Hematopoietic multipotent progenitor cell (in vitro differentiated cells): ENCODE measurements at places on chromosomes 2 and 18.

DNA sequence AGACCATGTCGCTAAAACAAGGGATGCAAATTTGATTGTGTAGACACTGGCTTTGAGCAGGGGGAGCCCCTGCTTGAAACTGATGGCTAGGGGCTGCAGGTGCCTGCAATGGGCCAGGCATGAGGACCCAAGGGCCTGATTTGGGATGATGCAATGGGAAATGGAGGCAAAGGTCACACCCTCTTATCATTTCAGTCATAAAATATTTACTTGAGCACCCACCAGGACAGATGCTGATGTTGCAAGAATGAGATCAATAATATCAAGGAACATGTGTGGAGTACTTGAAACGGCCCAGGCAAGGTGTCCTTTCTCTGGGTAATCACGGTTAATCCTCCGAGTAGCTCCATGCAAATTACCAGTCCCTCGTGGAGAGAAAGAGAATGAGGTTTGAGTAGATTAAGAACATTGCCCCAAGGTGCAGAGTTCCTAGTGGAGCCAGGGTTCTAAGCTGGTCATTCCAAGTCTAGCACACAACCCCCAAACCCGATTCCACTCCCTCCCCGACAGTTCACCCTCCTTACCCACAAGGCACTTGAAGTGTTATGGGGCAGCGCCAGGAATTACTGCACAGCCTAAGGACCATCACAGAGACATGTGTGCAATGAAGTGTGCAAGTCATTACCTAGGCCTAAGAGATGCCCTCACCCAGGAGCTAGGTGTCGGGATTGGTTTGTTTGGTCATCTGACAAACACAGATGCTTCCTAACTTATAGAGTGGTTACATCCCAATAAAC is 14.0 kb upstream of the TMBIM1 start:
- no peak for DNase-seq

DNA sequence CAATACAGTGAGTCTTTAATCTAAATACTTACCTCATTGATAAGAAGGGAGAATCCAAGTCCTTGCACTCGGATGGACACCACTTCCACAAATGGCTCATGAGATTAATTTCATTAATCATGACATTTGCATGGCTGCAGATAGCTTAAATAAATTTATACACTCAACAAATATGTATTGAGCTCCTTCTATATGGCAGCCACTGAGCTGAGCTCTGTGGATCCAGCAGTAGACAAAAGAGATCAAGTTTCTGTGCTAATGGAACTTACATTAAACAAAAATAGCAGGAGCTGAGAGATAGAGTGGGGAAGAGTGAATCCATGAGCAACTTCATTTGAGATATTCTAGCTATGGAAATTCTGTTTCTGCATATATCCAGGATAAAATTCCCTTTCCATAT is 44.4 kb downstream of the RAB27B start:
- DNase-seq = no peak

GRCh38 chr2:222677981-222678380 is 6.5 kb downstream of the MOGAT1 start:
- DNase-seq = no peak

DNA sequence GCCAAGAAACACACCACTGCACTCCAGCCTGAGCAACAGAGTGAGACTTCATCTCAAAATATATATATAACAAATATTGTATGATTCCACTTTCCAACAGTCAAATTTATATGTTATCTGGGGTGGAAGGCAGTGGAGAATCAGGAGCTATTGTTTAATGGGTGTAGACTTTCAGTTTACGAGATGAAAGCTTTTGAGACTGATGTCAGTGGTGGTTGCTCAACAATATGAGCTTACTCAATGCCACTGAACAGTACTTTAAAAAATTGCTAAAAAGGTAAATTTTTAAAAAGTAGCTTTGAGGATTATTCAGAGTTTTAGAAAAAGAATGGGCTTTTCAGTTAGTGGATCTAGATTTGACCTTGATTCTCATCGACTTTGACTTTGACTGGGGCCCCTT is 105.9 kb upstream of the ST6GAL2 start:
- no peak for DNase-seq

- no peak for DNase-seq
Measured at GRCh38 chr2:45533771-45534170, 77.3 kb downstream of the SRBD1 start.

DNA sequence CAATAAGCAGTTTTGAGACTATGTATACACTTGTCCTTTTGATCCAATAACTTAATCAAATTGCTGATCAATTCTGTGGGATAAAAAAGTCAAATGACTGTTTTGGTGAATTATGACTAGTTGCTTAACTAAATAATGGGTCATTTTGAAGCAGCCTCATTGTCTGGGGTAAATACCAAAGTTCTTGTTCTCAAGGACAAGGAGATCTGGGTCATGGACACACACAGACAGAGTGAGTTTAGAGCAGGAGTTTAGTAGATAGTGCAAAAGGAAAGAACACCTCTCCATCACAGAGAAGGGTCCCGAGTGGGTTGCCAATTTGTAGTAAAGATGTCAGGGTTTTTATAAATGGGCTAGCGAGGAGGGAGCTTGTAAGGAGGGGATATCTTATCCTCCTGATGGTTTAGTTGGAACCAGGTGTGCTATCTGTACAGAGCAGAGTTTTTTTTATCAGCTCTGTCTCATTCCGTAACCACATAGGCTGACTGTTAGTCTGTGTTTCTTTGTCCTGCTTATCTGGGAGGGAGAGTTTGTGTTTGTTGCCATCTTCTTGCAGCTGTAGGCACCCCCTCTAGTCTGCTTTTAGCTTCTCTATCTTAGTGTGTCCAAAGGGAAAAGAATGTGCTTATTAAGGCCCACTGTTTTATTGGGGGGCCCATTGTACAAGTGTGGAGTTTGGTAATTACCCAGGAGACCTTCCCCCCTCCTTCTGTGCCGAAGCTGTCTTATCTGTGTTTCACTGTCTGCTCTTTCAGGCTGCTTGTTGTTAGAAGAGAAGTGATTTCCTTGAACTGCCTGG is 48.7 kb upstream of the C1GALT1C1L start:
- DNase-seq = peak; percentile 21

GRCh38 chr2:60317844-60318243 is 235.6 kb downstream of the BCL11A start:
- DNase-seq = no peak

GRCh38 chr18:13565228-13565627 is 161.1 kb downstream of the FAM210A start:
- no peak for DNase-seq

DNA sequence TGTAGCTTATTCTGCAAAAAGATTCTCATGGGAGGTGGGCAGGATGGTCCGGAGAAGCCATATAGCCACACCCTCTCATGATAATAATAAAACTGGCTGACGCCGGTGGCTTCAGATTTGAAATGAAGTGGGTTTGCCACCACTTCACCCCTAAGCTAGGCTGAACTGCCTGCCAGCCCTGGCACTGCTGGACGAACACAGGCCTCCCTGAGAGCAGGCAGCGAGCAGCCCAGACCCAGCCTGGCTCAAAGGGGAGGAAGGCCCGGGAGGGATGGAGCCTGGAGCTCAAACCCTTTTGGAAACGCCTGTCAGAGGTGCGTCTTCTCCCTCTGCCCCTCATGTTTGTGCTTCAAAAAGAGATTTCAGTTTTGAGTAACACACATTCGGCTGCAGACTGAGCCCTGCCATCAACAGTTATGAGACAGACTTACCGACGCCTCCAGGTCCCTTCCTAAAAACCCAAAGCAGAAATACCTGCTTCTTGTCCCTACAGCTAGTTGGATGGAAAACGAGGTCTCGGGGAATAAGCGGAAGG is 71.1 kb upstream of the HPCAL1 start:
- DNase-seq = no peak

DNA sequence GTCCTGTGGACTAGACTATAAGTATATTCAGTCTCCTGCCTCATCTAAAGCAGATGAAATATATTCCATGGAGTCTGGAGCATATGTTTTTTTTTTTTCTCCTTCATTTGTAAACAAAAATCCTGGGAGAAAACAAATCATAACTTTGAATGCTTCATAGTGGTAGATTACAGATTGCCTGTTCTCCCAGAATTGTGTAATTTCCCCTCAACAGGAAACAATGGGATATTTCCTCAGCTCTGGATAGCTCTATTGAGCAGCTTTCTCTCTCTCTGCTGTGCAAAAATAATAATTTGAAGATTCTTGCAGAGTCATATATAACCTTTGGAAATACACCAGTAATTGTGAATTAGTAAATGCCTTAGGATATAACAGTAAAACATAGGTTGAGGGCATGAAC is 1406.6 kb upstream of the ACVR2A start:
- DNase-seq = no peak

DNA sequence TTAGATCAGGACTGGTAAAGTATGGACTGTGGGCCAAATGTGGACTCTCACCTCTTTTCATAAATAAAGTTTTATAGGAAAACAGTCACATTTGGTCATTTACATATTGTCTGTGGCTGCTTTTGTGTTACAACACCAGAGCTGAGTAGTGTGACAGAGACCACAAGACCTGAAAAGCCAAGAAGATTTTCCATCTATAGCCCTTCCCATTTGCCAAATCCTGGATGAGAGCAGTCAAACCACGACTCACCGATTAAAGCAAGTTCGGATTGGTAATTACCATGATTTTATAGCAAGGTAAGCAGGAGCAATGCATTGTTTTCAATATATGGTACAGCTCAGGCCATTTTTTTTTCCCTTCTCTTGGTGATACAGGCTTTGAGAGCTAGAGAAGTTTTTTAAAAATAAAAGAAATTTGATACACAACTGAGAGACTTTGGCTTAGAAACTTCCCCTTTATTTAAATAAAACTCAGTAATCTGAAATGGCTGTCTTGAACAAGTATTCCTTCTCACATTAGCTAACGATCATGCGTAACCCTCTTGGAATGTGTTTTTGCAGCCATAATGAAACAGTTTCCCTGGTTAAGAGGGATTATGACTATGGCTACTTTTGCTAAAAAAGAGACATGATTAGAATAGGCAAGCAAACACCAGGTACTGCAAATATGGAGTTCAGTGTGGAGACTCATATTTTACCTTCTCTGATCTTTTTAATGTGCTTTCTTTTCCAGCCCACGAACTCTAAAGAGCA is 9.5 kb upstream of the MALL start:
- no peak for DNase-seq

- no peak for DNase-seq
Measured at GRCh38 chr18:63890950-63891304, 3.4 kb downstream of the SERPINB2 start.

- DNase-seq = no peak
Measured at GRCh38 chr18:55465313-55465712, 122.7 kb downstream of the TCF4 start.

DNA sequence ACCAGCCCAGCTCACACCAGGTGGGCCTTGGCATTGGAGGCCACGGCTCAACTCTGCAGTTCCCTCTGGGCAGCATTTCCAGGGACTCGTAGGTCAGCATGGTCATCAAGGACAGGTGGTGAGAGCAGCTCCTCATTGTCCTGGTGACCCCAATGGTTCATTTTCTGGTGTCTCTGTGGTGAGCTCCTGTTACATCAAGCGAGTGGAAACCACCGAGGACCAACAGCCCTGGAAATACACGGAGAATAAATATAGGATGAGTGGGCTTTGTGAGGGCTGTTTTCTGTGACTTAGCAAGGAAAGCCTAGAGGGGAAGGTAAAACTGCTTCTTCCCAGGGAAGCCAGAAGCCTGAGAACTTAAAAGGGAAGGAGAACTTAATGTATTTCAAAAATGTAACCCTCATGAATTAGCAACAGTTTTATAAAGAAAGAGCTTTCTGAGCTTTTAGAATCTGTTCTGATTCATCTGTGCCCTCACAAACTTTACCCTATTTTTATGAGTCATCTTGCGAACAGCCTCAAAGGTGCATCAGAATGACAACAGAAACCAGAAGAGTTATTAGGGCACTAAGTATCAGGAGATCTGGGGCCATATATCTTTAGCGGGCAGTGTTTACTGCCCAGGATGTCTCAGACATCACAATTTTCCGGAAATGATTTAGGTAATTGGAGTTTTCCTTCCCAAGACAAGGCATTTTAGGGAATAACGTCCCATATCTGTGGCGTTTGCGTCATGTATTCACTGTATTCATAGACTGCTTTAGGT is 18.7 kb downstream of the C2orf92 start:
- DNase-seq = no peak

GRCh38 chr18:75107196-75107930 is 101.6 kb downstream of the PTGR3 start:
- no peak for DNase-seq

DNA sequence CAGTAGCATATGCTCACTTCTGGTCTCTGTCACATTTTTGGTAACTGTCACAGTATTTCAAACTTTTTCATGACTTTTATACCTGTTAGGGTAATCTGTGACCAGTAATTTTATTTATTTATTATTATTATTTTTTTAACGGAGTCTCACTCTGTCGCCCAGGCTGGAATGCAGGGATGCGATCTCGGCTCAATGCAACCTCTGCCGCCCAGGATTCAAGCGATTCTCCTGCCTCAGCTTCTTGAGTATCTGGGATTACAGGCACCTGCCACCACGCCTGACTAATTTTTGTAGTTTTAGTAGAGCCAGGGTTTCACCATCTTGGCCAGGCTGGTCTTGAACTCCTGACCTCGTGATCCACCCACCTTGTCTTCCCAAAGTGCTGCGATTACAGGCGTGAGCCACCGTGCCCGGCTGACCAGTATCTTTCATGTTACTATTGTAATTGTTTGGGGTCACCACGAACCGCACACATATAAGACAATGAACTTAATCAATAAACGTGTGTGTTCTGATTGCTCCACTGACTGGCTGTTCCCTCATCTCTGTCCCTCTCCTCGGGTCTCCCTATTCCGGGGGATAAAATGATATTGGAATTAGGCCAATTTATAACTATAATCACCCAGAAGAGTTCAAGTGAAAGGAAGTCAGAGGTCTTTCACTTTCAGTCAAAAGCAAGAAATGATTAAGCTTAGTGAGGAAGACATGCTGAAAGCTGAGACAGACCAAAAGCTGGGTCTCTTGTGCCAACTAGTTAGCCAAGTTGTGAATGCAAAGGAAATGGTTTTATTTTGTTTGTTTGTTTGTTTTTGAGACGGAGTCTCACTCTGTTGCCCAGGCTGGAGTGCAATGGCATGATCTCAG is 22.9 kb downstream of the TGIF1 start:
- no peak for DNase-seq

DNA sequence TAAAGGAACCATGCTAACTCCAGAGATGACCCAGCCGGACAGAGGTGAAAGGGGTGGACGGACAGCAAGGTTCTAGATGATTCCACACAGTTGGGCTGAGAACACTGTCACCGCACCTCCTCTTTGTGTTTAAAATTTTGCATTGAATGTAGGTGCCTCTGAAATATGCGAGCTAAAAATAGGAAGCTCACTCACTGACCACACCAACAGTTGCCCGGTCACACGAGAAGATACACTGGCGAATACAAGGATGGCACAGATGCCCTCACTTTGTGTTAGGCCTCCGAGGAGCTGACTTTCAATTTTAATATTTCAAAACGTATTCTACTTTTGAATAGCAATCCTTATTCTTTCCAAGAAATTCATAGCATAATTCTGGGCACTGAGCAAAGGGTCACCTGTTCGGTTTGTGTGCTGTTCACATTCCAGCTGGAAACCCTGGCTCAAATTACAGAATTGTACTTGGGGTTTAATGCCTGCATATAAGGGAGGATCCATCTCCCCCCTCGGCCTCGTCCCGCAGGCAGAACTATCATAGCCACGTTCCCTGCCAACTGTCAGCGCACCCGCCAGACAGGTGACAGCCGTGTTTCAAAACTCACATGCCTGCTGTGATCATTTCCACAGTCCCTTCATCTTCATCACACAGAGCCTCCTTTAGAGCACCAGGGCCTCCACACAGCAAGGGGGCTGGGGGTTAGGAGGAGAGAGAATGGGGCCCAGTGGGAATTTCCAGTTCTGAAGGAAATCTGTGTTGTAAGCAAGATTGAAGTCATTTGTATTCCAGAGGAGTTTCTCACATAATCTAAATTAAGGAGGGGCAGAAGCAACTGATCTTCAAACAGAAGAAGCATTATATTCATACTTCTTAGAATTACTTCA is 48.2 kb downstream of the ADI1 start:
- DNase-seq = no peak

- no peak for DNase-seq
Measured at GRCh38 chr2:99662761-99663341, 173.0 kb upstream of the REV1 start.
